ENCODE measurements at places on chromosomes 12 and 14. TPM values are rescaled to one million over a fixed set of nuclear protein-coding genes. Genes with fewer than 3 reads are reported as not detected.

DNA sequence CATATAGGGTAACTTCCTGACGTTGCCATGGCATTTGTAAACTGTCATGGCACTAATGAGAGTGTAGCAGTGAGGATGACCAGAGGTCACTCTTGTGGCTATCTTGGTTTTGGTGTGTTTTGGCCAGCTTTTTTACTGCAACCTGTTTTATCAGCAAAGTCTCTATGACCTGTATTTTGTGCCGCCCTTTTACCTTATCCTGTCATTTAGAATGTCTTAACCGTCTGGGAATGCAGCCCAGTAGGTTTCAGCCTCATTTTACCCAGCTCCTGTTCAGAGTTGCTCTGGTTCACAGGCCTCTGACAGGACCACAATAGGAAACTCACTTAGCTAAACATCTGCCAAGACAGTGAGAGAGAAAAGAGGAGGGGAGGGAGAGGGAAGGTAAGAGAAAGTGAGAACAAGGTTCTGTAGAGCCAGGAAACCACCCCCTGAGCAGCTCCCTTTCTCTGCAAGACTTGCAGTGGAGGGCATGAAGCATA is 64.8 kb upstream of the PLEKHG3 start:
- peaks cover 11% of the 10 kb centered on the region for H3K4me1 ChIP-seq
- H3K4me3 ChIP-seq: no peak overlapping the region
- no peaks in the 10 kb centered on the region for H3K36me3 ChIP-seq
- DNase-seq: peak; percentile 46
- no peaks in the 10 kb centered on the region for H3K27me3 ChIP-seq
- no peak overlapping the region for H3K27ac ChIP-seq

DNA sequence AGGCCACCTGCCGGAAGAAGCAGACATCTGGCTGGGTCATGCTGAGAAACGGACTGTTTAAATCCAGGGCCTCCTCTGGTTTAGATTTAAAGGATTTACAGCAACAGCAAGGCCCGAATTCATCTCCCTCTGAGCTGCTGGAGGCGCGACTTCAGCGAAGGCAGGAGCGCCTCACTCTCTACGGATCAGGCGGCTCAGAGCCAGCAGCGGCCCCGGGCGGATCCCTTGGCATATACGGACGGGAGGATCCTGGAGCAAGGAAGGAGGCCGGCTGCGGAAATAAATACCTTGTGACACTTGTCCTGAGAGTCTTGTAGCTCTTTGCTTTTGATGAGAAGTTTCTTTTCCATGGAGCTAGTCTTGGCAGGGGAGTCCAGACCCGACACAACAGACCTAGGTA is 92.4 kb downstream of the CIT start:
- H3K27ac ChIP-seq: no peak overlapping the region
- H3K36me3 ChIP-seq: peaks cover 8% of the 10 kb centered on the region
- no peak overlapping the region for H3K4me3 ChIP-seq
- H3K4me1 ChIP-seq: peaks cover 2% of the 10 kb centered on the region
- DNase-seq: no peak
- no peaks in the 10 kb centered on the region for H3K27me3 ChIP-seq

GRCh38 chr12:49027846-49028555 is 9.4 kb upstream of the PRKAG1 start:
- no peak for DNase-seq
- no peaks in the 10 kb centered on the region for H3K4me1 ChIP-seq
- peaks cover 83% of the 10 kb centered on the region for H3K36me3 ChIP-seq
- no peak overlapping the region for H3K27ac ChIP-seq

DNA sequence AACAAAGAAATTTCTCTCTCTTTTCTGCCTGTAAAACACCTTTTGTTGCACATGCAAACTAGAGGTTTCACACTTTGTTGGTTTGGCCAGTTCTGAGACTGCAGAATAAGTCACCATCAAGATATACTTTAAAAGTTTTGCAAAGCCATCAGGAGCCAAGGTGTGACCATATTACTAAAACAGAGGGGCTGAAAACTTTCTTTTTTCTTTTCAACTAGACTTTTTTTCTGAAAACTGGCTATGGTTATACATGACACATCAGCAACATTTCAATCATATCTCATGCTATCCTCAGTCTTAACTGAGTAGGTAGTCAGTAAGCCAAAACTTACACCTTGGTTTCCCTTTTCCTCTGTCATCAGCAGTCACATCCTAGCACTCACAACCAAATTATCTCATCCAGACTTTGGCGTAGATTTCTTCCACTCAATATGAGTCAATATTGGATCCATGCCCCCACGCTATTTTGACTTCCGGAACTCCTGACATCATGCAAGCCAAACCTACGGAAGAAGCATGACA is 4.1 kb upstream of the IFNG start:
- DNase-seq: no peak
- H3K27me3 ChIP-seq: no peaks in the 10 kb centered on the region
- no peaks in the 10 kb centered on the region for H3K4me1 ChIP-seq
- no peak overlapping the region for H3K27ac ChIP-seq

CLEC4A gene
- total RNA-seq: 0.28 TPM

CKB gene
- 31.7 TPM for total RNA-seq

TAS2R20 gene
- 3.9 TPM for total RNA-seq

LARP4 gene
- 41.7 TPM for total RNA-seq

TRPV4 gene
- total RNA-seq: 1.1 TPM
